ENCODE measurements at places on chromosomes 6 and 20.
A peak's percentile ranks its signal among the peaks of the same experiment; 100 is the strongest.

DNA sequence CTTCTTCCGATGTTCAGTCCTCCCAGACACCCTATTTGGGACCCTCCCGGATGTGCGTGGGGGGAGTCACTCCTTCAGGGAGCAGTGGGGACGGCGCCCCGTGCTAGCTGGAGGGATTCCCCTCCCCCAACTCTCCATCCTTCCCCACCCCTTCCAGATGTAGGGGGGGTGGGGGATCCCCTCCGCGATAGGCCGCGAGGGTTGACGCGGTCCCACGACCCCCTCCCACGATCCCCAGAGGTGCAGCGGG lies 548 bp downstream of the GNL1 start:
- DNase-seq: no peak

DNA sequence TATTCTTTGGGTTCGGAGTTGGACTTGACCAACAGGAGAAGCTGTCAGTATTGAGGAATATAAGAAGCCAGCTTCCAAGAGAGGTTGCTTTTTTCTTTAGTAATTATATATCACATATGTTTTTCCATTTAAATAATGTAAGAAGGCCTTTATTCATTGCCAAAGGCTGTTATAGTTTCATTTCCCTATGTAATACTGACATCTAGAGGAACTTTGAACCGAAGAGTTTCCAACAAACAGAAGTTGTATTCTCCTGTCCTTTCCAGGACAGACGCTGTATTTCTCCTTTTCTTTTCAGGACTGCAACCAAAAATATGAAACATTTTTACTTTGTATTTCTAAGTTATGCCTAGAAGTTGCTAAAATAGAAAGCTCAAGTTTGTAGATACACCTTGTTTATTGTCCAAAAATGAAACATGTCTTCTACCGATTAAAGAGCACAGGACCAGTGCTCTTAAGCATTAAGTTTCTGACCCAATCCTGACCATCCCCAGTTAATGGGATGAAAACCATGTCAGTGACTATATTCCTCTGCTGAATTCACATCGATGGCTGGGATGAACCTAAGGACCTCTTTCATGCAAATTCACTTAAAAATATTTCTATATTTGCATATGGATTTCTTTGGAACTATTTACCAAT lies 55.1 kb downstream of the MYLK4 start:
- DNase-seq: no peak

DNA sequence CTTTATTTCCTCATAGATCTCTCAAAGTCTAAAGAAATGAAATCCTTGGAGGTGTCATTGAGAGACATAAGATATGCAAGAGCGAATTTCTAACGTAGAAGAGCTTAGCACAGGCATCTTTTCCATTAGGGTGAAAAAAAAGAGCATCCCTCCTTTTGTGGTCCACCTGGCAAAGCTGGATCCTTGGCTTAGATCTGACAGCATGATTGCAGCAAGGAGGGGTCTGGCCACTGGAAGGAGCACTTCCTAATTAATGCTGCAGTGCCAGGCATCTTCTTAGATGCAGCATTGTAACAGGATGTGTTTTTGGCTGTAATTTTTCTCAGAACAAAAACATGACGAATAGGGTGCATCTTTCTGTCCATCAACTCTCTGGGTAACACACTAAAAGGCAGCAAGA lies 60.1 kb upstream of the TFAP2D start:
- DNase-seq: no peak

GRCh38 chr6:44009425-44010321 lies 117.6 kb downstream of the MRPL14 start:
- no peak for DNase-seq

- no peak for DNase-seq
These were observed 112.0 kb upstream of the CCN2 start for GRCh38 chr6:132063204-132063603.

GRCh38 chr20:44745122-44745597 lies 505 bp upstream of the KCNK15 start:
- no peak for DNase-seq

DNA sequence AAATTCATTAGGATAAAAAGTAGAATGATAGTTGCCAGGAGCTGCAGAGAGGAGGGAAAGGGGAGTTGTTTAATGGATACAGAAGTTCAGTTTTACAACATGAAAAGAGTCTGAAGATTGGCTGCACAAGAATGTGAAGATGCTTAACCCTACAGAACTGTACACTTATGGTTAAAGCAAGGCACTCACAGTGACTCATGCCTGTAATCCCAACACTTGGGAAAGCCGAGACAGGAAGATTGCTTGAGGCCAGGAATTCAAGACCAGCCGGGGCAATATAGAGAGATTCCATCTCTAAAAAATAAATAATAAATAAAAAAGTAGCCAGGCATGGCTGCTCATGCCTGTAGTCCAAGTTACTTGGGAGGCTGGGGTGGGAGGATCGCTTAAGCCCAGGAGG lies 174.0 kb downstream of the TASP1 start:
- DNase-seq: no peak

DNA sequence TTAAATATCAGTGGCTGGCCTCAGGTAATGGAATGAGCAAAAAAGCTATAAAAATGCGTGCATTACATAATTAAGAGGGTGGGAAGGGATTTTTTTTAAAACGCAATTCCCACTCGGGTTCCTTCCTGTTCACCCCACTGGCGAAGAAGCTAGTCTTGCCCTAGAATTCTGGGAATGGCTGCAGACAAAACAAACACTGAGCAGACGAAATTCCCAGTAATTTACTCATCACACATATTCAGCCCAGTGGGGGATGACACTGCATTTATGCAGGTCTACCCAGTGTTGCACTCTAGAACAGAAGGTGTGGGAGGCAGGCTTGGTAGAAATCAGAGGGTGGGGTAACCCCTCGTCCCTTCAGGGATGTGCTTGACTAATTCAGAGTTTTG lies 2695.0 kb upstream of the DEFB115 start:
- no peak for DNase-seq

GRCh38 chr6:116369540-116369939 lies 1.2 kb upstream of the DSE start:
- no peak for DNase-seq

GRCh38 chr6:55822005-55822404 lies 53.4 kb downstream of the BMP5 start:
- DNase-seq: no peak

DNA sequence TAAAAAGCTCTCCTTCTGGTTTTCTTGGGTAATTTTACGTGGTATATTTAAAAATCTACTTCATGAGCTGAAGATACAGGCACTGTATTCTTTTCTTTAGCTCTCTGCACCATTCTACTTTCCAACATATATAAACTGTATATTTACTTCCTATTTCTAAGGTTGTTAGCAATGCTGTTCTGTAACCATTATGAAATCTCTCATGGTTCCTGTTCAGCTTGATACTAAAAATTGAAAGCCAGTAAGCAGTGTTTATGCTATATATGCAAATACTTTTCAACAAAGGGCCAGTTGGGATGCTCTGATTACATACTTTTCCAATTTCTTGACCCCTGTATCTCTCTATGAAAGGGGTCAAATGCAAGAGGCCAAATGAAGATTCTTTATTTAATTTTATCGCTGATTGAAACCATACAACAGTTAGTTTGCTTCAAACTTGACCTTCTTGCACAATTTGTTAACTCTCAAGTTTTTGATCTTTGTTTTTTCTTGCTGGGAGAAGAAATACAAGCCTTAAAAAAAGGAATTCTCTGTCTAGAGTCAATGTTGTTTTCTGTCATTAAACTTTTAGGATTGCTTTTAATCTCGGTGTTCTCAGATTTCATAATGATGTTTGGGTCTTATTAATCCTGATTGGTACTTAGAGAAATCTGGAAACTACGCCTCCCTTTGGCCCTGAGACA lies 223.2 kb downstream of the PRL start:
- DNase-seq: no peak

DNA sequence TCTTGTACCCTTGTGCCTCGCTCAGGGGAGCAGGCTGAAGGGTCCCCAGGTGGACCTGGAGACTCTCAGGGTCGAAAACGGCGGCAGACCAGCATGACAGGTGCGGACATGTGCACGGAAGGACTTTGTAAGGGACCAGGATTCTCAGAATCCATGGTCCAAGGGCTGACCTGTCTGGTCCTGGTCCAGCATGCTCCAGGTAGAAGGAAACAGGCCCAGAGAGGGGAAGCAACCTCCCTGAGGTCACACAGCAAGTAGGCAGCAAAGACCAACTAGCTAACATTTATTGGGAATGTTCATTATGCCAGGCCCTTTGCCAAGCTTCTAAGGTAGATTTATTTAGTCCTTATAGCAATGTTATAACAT lies 5.9 kb downstream of the CDKN1A start:
- no peak for DNase-seq

DNA sequence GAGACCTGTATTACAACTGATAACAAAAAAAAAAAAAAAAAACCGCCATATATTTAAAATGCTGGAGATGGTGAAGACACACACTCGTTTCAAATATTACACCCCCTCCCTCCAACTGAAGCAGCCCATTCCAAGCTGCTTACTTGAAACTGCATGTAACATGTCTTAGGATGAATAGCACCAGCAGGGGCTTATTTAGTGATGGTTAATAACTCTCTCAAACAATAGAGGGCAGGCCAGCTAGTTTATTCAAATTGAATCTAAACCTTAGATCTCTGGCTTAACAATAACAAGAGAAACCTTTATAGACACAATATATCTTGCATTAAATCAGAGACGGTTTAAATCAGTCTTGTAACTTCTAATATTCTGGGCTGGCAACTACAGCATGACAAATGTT lies 9.3 kb upstream of the JPH2 start:
- DNase-seq: no peak

GRCh38 chr6:5256952-5257351 lies 3.8 kb downstream of the LYRM4 start:
- no peak for DNase-seq

DNA sequence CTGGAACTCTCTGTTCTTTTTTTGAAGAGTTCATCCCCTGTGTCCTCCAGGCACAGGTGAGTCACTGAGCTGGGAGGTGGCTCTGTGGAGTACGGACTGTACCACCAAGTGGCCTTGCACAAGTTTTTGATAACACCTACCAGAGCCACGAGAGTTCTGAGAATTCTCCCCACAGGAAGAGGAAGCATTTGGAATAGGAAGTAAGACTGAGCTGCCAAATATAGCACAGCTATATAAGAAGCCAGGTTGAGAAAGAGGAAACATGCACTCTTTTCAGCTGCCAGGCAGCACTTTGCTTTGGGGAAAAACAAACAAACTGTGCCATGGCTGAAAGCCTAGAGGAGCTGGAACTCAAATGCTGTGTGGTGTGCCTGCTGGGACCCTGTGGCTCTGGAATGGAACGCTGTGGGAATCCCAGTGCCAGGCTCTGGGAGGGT lies 70.8 kb upstream of the RIPOR2 start:
- DNase-seq: no peak

GRCh38 chr6:31270788-31271640 lies 878 bp downstream of the HLA-C start:
- DNase-seq: peak; percentile 40

- no peak for DNase-seq
These were observed 43.3 kb upstream of the MRPS10 start for GRCh38 chr6:42260972-42261371.

- DNase-seq: no peak
These were observed 639 bp upstream of the CD24 start for GRCh38 chr6:106974999-106975737.

GRCh38 chr6:166633732-166634535 lies 6.9 kb upstream of the RPS6KA2 start:
- no peak for DNase-seq

DNA sequence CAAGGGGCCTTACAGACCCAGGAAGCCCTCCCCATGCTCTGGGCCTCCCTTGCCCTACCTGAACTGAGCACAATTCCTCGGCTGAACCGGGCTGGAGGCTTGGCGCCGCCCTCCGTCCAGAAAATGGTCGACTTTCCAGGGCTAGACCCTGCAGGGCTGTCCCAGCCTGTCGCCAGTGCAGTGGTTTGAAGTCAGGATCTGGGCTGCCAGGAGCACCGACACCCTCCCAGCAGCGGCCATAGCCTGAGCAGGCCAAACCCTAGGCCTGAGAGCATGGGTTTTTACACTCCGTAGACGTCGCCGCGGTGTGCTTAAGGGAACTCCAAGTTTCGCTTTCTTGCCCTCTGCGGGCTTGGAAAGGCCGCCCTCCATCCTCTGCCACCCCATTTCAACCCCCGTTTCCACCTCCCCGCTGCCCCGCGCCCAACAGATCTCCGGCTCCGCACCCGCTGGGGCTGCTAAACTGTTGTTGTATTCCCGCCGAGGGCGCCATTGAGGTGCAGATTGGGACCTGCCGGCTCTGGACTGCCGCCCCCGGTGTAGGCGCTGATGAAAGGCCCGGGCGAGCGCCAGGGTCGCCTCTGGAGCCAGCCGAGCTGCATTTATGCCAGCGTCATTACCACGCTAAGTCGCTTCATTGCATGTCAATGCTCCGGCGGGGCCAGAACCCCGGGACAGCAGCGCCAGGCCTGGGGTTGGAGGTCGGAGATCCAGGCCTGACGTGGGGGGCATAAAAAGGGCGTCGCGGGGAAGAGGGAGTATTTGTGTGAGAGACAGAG lies 2.2 kb upstream of the TFAP2A start:
- no peak for DNase-seq

- DNase-seq: no peak
These were observed 869.8 kb upstream of the MAN1A1 start for GRCh38 chr6:120219339-120219738.

GRCh38 chr6:40232698-40233097 lies 298.4 kb upstream of the MOCS1 start:
- no peak for DNase-seq

DNA sequence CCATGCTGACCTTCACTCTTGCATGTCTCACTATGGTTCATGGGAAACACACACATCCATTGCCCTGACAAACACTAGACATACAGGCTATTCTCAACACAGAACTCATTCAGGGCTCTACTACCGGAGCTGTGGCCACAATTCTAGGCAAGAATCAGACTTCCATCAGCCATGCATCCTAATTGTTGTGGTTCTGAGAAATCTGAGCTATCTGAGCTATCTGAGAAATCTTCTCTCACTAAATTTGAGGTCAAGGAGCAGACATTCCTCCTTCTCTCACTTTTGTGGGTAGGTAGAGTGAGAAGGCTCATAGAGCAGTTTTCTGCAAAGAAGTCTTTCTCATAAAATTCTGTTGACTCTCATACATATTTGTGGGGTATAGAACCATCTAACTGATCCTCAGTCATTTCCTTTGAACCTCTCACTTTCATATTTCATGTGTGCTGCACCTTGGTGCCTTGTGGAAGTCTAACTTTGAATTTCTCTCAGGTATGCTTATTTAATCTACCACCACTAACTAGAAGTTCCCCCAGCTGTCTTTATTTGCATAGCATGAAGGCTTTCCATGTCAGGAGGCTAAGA lies 43.6 kb downstream of the ADGRF1 start:
- DNase-seq: no peak

GRCh38 chr6:4451081-4451480 lies 315.7 kb upstream of the ECI2 start:
- no peak for DNase-seq

- DNase-seq: no peak
These were observed 1.3 kb upstream of the VSX1 start for GRCh38 chr20:25083141-25083772.

- DNase-seq: no peak
These were observed 44.1 kb downstream of the NKX2-4 start for GRCh38 chr20:21353236-21353635.

- DNase-seq: no peak
These were observed 6.3 kb downstream of the YWHAB start for GRCh38 chr20:44891826-44892225.

- DNase-seq: no peak
These were observed 26.7 kb downstream of the NPEPL1 start for GRCh38 chr20:58719258-58719657.

GRCh38 chr6:127200114-127200513 lies 66.5 kb upstream of the RNF146 start:
- no peak for DNase-seq
